Tibial nerve (tissue), 4 donors: ENCODE measurements at places on chromosomes 7 and 10. TPM values are rescaled to one million over a fixed set of nuclear protein-coding genes. Genes with fewer than 3 reads are reported as not detected.

GRCh38 chr7:69762821-69763352 is 164.6 kb downstream of the AUTS2 start:
- no peak overlapping the region for H3K4me3 ChIP-seq
- H3K27me3 ChIP-seq: no peaks in the 10 kb centered on the region
- DNase-seq: no peak
- H3K36me3 ChIP-seq: no peaks in the 10 kb centered on the region

Gene CRHR2
- not detected for total RNA-seq

Gene MOGAT3
- not detected for total RNA-seq

Gene TMEM270
- total RNA-seq: not detected

DNA sequence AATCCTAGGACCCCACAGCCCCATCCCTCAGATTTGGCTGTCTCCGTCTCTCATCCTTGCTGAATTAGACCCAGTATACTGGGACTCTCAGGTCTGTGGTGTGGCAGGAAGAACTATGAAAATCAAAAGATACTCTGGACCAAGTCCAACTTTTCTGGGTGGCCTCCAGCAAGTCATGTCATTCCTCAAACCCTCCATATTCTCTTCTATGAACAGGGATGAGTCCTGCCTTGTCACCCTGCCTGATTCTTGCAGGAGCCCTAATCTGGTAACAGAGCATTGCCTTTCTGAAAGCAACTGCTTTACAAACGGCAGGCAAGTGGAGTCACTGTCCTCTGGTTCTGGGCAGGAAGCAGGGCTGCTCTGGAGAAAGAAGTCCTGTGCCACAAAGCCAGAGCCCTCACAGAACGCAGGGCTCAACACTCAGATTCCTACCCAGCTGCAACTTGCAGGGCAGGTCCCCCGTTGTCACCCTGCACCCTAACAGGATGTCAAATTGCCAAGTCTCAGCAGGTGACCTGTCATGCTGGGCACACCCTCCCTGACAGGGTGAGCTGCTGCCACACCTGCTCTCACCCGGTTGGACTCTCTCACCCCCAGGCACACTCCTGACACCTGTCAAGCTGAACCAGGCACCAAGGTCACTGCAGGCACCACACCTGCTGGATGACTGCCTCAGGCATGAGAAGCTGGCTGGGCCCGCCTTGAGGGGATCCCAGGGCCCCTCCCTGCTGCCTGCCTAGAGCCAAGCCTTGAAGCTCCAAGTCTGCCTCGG is 227.7 kb downstream of the KCNMA1 start:
- no peak for DNase-seq
- no peak overlapping the region for H3K4me3 ChIP-seq
- no peaks in the 10 kb centered on the region for H3K27me3 ChIP-seq
- H3K4me1 ChIP-seq: no peaks in the 10 kb centered on the region
- no peaks in the 10 kb centered on the region for H3K36me3 ChIP-seq
- H3K27ac ChIP-seq: no peak overlapping the region

GRCh38 chr10:62815381-62816075 is 638 bp downstream of the EGR2 start:
- peak overlapping the region; percentile 92 for H3K4me3 ChIP-seq
- DNase-seq: no peak
- H3K4me1 ChIP-seq: peaks cover 54% of the 10 kb centered on the region
- no peaks in the 10 kb centered on the region for H3K27me3 ChIP-seq
- H3K36me3 ChIP-seq: no peaks in the 10 kb centered on the region

Gene NEUROG3
- not detected for total RNA-seq

Gene GJD4
- not detected for total RNA-seq

GRCh38 chr7:27921081-27921836 is 181.3 kb downstream of the TAX1BP1 start:
- no peak for DNase-seq
- H3K4me1 ChIP-seq: peaks cover 5% of the 10 kb centered on the region
- no peaks in the 10 kb centered on the region for H3K36me3 ChIP-seq
- H3K27ac ChIP-seq: no peak overlapping the region

DNA sequence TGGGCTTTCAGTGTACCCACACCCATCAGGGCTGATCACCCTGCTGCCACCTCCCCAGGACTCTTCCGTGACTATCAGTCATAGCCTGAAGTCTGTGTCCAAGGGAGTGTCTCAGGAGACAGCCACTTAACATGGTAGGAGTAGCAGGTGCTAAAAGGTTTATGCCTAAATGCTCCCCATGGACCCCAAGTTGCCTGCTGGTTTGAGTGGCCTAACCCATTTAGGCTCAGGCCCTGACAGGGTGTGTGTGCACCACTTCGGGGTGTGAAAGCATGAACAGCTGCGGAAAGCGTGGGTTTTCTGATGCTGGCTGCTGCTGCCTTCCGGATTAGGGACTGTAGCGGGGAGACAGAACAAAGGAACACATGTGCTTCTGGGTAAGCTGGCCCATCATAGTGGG is 93.2 kb upstream of the SAMD8 start:
- H3K4me1 ChIP-seq: peaks cover 49% of the 10 kb centered on the region
- no peak for DNase-seq
- H3K27ac ChIP-seq: no peak overlapping the region
- H3K36me3 ChIP-seq: peaks cover 4% of the 10 kb centered on the region
- no peak overlapping the region for H3K4me3 ChIP-seq
- H3K27me3 ChIP-seq: no peaks in the 10 kb centered on the region

- no peaks in the 10 kb centered on the region for H3K27me3 ChIP-seq
- DNase-seq: no peak
- H3K4me1 ChIP-seq: peaks cover 3% of the 10 kb centered on the region
- no peak overlapping the region for H3K4me3 ChIP-seq
- no peak overlapping the region for H3K27ac ChIP-seq
- H3K36me3 ChIP-seq: no peaks in the 10 kb centered on the region
Observed at GRCh38 chr7:33592718-33593117, 312.6 kb upstream of the BMPER start.

DNA sequence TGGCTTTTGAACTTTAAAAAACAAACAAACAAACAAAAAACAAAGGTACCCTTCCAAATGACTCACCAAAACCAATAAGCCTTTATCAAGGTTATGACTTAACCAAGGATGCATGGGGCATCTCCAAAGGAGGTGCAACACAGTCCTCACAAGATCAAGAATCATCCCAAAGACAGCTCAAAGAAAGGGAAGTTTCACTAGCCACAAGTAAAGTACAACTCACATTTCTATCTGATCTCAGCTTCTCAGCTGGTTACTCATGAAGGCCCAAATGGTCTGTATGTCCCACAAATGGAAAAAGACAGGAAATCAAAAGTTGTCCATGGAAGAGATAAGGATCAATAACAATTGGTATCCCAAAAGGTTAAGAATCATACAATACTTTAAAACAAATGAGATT is 6.0 kb upstream of the MKLN1 start:
- H3K4me3 ChIP-seq: no peak overlapping the region
- no peak for DNase-seq
- no peak overlapping the region for H3K27ac ChIP-seq

- no peaks in the 10 kb centered on the region for H3K27me3 ChIP-seq
- no peak overlapping the region for H3K27ac ChIP-seq
- no peak for DNase-seq
Observed at GRCh38 chr10:48287417-48288391, 13.2 kb upstream of the FRMPD2 start.

DNA sequence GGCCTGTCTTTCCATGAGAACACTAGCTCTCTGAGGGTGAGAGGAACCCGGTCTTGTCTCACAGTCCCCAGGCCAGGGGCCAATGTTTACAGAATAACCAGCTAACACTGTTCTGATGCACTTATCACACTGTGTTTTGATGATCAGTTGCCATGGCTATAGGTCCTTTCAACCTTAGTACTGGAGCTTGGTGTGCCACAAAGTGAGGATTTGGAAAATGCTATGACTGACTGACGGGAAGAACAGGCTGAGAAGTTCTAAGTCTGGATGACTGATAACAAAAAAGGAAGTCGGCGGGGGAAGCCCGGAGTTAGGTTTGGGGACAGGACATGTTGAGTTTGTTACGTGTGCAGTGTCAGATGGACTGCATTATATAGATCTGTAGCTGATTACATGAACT is 141.8 kb downstream of the CTTNBP2 start:
- DNase-seq: no peak
- H3K27me3 ChIP-seq: no peaks in the 10 kb centered on the region
- peaks cover 27% of the 10 kb centered on the region for H3K36me3 ChIP-seq
- H3K4me1 ChIP-seq: peaks cover 3% of the 10 kb centered on the region
- no peak overlapping the region for H3K4me3 ChIP-seq

Gene MMD2
- not detected for total RNA-seq

Gene CAMK1D
- 6.9 TPM for total RNA-seq

- no peak overlapping the region for H3K4me3 ChIP-seq
- H3K27me3 ChIP-seq: no peaks in the 10 kb centered on the region
- DNase-seq: no peak
- no peak overlapping the region for H3K27ac ChIP-seq
- H3K36me3 ChIP-seq: no peaks in the 10 kb centered on the region
Observed at GRCh38 chr10:78515038-78515872, 481.6 kb downstream of the RPS24 start.

DNA sequence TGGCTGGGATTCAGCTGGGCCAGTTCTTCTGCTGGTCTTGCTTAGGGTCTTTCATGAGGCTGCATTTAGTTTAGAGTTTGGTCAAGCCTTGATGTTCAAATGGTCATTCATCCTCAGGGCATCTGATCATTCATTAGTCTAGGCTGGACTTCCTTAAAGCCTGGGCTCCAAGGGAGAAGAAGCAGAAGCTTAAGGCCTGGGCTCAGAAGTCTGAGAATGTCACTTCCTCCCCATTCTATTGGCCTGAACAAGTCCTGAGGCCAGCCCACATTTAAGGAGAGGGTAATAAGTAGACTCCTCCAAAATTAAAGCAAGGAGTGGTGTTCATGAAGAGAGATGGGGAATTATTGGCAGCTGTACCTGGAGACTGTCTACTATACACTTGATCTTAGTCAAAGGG is 193.2 kb upstream of the HABP2 start:
- no peak overlapping the region for H3K4me3 ChIP-seq
- no peaks in the 10 kb centered on the region for H3K27me3 ChIP-seq
- no peaks in the 10 kb centered on the region for H3K4me1 ChIP-seq
- no peaks in the 10 kb centered on the region for H3K36me3 ChIP-seq
- no peak for DNase-seq
- no peak overlapping the region for H3K27ac ChIP-seq

- no peaks in the 10 kb centered on the region for H3K4me1 ChIP-seq
- no peak for DNase-seq
- no peaks in the 10 kb centered on the region for H3K36me3 ChIP-seq
- no peak overlapping the region for H3K4me3 ChIP-seq
- H3K27me3 ChIP-seq: no peaks in the 10 kb centered on the region
Observed at GRCh38 chr10:26242706-26243350, 26.3 kb downstream of the GAD2 start.

Gene IQCE
- total RNA-seq: 24.5 TPM

Gene POLR3A
- total RNA-seq: 16.8 TPM

Gene SSC4D
- 0.84 TPM for total RNA-seq

Gene PIK3CG
- 9.3 TPM for total RNA-seq

DNA sequence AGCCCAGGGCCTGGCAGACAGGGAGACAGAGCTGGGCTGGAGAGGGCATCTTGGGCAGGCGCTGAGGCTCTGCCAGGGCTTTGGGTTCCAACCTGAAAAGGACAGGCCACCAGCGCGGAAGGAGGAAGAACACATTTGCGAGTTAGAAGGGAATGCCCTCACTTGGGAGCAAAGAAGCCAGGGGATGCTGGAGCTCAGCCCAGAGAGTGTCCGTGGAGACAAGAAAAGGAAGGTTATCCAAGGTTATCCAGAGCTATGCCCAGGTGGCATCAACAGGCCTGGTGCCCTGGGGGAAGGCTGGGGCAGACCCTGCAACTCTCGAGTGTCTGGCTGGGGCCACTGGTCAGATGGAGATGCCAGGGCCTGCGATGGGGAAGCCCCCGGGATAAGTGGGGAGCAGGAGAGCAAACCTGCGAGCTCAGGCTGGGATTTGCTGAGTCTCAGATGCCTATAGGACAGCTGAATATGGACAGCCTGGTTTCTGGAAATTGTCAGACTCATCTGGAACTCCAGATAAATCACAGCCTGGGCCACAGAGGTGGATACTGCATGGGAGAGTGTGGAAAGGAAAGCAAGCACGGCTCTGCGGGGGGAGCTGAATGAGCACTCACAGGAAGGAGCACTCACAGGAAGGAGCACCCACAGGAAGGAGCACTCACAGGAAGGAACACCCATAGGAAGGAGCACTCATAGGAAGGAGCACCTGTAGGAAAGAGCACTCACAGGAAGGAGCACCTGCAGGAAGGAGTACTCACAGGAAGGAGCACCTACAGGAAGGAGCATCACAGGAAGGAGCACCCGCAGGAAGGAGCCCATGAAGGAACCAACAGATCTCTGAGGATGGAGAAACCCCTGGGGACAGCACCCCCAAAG is 152.1 kb downstream of the ADAM12 start:
- H3K36me3 ChIP-seq: no peaks in the 10 kb centered on the region
- DNase-seq: no peak
- peak overlapping the region; percentile 36 for H3K27ac ChIP-seq
- no peaks in the 10 kb centered on the region for H3K27me3 ChIP-seq

Gene PAPOLB
- total RNA-seq: 1.4 TPM

GRCh38 chr7:130732980-130733930 is 752 bp downstream of the KLF14 start:
- H3K4me3 ChIP-seq: no peak overlapping the region
- H3K27ac ChIP-seq: no peak overlapping the region
- H3K27me3 ChIP-seq: peaks cover 3% of the 10 kb centered on the region
- H3K36me3 ChIP-seq: no peaks in the 10 kb centered on the region

DNA sequence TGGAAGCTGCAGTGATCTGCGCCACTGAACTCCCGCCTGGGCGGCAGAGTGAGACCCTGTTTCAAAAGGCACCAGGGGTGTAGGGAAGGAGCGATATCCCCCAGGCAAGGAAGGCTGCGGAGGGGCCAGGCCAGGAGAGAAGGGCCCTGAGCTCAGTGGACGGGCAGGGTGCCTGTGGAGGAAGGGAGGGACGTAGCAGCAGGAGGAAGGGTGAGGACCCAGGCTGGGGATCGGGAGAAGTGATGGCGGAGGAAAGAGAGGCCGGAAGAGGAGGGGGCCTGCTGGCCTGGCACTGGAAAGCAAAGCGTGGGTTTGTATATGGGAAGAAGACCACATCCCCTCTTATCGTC is 45.6 kb downstream of the ALOX5 start:
- H3K27ac ChIP-seq: peak overlapping the region; percentile 49
- H3K36me3 ChIP-seq: no peaks in the 10 kb centered on the region
- H3K4me1 ChIP-seq: no peaks in the 10 kb centered on the region
- peak overlapping the region; percentile 59 for H3K4me3 ChIP-seq

DNA sequence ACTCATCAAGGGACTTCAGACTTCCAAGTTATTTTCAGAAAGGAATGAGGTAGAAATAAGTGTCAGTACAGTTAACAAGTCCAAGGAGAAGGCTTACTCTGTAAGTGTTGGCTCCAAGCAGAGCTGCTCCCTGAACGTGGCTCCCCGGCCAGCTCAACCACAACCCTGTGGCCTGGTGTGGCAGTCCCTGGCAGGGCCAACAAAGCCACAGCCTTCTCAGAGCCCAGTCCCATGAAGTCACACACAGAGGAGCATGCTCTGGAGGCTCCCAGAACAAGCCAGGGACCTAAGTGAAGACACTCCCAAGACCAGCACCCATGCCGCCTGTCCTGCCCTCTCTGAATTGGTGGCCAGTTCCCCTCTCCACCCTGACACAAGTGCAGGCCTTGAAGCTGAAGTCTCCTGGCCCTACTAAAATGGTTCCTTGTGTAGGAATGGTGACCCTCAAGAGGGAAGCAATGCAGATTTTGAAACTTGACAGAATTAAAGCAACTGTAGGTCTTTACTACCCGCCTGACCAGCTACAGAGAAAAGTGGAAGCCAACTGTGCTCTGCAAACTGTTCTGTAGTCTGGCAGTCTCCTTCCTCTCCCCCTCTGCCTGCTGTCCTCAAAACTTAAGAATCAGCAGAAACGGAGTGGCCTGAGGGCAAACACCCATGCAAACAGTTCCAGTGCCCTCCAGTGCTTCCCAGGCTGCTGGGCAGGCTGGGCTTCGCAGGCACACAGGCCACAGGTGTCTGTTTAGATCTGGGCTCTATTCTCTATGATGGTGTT is 51.1 kb downstream of the NOD1 start:
- no peak overlapping the region for H3K4me3 ChIP-seq
- H3K27ac ChIP-seq: no peak overlapping the region
